ENCODE measurements at places on chromosomes 1 and 21.

GRCh38 chr1:223765036-223765718 lies 52.8 kb downstream of the CAPN2 start:
- DNase-seq = peak; percentile 16

DNA sequence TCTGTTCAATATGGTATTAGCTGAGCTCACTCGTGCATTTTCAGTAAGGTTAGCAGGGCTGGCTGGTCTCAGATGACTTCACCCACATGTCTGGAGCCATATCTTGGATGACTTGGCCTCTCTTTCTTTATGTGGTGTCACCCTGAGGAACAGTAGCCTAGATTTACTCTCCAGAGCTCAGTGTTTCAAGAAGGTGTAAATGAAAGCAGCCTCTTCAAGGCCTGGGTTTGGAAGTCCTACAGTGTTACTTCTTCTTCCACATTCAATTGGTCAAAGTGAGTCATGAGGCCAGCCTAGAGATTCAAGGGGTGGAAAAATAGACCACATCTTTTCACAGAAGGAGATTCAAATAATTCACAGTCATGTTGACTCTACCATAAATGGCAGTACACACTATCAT lies 12.2 kb downstream of the VCAM1 start:
- no peak for DNase-seq

DNA sequence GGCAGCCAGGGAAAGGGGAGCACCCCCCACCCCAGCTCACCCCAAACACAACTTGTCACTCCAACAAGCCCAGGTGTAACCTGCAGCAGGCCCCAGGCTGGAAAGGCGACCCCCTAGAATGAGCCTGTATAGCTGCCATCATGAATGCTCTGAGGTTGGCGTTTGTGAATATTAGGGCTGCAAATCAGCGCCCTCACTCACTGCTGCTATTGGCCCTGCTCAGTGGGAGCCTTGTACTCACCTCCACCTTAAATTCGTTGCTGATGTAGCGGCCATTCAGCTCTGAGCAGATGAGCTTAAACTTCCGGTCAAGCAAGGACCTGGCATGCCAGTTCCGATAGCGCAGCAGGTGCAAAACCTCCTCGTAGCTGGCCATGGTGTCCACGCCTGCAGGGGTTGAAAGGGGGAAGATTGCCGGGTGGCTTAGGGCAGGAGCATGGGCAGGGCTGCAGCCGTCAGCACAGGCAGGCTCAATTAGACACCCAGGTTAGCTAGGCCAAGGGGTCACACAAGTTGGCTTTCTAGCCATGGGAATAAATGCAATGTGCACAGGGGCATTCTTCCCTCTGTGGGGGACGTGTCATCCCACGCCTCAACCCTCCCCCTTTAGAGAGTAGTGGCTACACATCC lies 81.7 kb downstream of the PIK3CD start:
- DNase-seq = no peak

DNA sequence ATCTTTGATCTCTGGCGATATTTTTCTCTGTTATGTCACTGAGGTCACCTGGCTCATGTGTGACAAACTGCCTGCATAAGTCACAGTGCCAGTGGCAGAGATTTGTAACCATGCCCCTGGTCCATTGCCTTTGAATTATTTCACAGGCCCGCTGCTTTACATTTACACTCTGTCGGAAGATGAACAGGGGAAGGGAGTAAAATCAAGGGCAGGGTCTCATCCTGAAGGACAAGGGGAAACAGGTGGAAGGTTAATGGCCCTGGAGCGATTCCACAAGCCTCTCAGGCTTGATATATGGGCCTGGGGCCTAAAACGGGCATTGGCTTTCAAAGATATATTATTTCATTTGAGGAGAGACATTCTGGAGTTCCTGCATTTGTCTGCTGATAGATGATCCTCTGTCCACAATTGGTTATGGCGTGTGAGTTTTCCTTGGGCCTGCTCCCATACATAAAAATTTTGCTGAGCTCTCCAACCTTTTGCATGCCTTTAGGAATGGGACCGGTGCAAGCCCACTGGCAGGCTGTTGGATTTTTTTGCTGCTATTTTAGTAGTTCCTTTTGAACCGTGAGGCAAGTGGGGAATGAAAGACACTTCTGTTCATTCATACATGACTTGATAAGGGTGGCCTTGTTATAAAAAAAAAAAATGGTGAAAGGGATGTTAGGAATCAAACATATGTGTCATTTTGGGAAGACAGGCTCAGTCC lies 51.9 kb downstream of the NR5A2 start:
- DNase-seq = no peak

- DNase-seq = peak; percentile 73
Measured at GRCh38 chr1:109739738-109740614, 862 bp downstream of the GSTM3 start.

DNA sequence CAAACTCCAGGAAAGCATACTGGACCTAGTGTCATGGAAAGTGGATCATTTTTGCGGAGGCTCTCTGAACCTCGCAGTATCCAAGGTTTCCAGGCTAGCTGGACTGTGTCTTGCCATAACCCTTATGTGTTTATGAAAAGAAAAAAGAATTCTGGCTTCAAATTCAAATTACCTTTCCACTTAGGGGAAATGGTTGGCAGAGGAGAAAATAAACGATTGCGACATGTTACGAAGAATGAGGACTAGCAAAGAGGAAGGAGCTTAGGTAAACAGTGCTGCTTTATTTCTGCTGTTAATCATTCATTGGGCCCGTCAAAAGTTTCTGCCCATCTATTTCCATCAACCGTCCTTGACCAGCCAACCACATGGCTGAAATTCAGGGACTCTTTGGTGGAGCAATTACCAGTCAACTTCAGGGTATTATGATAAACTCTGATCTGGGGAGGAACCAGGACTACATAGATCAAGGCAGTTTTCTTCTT lies at the start of gene C4BPA:
Gene C4BPA (plus strand): TSS at position 342 of the 482 bp plus-strand sequence. CDS start 8,793 bp downstream, outside the sequence.
- DNase-seq = no peak

GRCh38 chr21:36596174-36596573 lies 102.7 kb upstream of the SIM2 start:
- no peak for DNase-seq

DNA sequence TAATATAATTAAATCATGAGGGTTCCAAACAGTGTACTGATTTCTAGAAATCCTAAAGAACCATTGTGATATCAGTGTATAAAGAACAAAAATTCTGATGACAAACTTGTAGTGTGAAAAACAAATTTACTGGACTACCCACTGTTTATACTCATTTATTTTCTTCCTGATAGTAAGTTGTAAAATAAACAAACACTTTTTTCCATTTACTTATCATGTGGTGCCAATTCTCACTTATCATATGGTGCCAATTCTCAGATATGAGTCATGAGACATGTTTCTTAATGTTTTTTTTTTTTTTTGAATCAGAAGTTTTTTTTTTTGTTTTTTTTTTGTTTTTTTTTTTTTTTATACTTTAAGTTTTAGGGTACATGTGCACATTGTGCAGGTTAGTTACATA lies 137.7 kb downstream of the LEPR start:
- DNase-seq = no peak

GRCh38 chr1:12504601-12505000 lies 113.4 kb downstream of the DHRS3 start:
- DNase-seq = no peak

DNA sequence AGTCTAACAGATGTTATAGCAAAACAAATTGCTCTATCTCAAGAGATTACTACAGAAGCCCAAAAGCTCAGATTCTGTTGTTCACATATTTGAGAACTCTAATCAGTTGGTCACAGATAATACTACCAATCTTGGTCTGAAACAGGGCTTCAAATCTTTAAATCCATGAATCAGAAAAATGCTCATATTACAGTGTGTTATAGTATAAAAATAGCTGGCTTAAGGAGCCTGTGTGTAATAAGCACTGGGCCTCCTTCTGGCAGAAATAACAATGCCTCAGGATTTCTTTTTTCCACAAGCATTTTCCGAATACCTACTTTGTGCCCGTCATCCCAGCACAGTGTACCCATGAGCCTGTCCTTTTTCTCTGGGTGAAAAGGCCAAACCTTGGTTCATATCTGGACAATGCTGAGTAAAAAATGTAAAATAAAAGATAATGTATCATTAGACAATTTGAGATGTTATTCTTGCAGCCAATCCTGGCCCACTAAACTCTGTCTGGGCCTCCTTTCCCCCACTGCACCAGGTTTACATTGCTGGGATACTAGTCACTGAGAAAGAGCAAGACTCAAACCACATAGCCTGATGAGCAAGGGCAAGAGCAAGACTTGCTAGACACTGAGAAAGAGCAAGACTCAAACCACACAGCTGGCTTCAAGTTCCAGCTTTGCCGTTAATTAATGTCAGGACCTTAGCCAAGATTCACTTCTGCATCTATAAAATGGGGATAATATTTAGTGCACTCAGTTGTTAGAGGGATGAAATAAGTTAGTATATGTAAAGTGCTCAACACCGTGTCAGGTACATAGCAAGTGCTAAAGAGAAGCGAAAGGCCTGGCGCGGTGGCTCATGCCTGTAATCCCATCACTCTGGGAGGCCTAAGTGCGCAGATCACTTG lies 17.0 kb upstream of the ADAR start:
- DNase-seq = peak; percentile 87

Measured in fibroblast of skin of right biceps (primary cell).